ENCODE measurements at places on chromosomes 7 and 10.

GRCh38 chr7:556837-557557, 37.4 kb upstream of the PDGFA start:
- DNase-seq, result no peak

DNA sequence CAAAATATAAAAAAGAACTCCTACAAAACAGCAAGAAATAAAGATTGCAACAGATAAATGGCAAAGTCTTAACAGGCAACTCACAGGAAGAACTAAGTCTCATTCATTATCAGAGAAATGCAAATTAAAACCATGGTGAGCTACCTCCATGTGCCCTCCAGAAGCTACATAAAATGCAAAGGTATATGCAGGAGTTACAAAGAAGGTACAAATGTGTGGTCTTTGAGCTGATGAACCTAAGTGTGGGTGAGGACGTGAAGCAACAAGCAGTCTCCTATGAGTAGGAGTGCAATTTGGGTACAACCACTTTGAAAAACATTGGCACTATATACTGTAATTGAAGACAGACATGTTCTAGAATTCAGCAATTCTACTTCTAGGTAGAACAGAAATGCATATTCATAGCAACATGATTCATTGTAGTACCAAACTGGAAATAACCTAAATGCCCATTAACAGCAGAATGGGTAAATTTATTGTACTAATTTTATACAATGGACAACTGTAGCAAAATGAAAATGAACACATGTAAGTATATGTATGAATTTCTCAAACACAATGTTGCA, 61.6 kb upstream of the KCNMA1 start:
- DNase-seq, result no peak

GRCh38 chr7:135673360-135673706, 11.0 kb downstream of the STMP1 start:
- DNase-seq, result no peak

- no peak for DNase-seq
Observed at GRCh38 chr10:109417803-109418202, 505.5 kb downstream of the XPNPEP1 start.

- no peak for DNase-seq
Observed at GRCh38 chr10:29668628-29669027, 33.9 kb upstream of the SVIL start.

- no peak for DNase-seq
Observed at GRCh38 chr10:128528781-128529180, 402.6 kb upstream of the MKI67 start.

GRCh38 chr10:115624448-115624847, 531.3 kb downstream of the ATRNL1 start:
- no peak for DNase-seq

DNA sequence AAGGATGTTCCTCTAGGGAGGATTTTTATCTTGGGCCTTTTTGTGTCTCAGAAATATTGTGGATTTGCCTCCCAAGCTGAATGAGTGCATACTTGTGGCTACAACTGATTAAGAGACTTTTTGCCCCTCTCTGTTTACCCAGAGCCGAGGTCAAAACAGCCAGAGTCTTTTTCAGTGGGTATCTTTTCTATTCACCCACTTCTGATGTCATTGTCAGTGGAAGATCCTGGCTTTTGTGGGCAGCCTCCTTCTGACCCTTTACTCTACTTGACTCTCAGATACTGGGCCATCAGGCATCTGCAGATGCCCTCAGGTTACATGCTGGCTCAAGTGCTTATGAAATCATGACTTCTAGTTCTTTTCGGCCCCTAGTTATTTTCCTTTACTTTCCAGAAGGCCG, 19.6 kb upstream of the PIP4K2A start:
- no peak for DNase-seq

- DNase-seq, result no peak
Observed at GRCh38 chr7:108328174-108328651, 128.0 kb downstream of the NRCAM start.

DNA sequence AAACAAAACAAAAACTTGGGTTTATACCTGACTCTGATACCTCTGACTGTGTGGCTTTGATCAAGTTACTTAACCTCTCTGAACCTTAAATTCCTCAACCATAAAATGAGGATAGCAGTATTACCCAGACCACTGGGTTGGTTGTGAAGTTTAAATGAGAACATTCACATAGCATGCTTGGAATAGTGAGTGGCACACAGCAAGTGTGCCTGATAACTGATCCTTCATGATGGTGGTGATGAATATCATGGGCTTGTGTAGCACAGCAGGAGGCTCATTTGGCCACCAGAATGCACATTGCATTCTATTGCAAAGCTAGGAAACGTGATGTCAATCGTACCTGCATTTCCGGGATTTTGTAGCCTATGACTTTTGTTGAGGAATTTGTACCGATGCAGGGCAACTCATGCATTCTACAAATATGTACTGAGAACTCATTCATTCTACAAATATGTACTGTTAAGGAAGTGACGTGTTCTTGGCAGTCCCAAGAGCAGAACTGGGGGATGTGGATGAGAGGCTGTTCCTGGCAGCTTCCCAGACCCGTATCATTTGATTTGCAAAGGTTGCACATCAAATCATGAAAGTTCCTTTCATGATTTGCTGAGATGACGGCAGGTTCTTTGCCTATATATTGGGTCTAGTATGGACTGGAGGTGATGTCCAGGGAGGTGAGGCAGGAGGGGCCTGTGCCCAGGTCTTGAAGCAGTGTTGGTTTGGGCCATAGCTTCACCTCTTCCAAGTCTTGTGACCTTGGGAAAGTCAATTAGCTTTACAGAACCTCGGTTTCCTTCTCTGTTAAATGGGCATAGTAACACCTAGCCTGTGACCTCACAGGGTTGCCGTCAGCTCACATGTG, 94.6 kb upstream of the SMNDC1 start:
- no peak for DNase-seq

GRCh38 chr7:47992446-47992845, 13.0 kb upstream of the HUS1 start:
- DNase-seq, result no peak

- DNase-seq, result no peak
Observed at GRCh38 chr7:90111-91063, 102.0 kb upstream of the FAM20C start.

GRCh38 chr7:47262881-47263280, 319.0 kb downstream of the TNS3 start:
- no peak for DNase-seq

GRCh38 chr7:4182605-4183300, 499.3 kb upstream of the FOXK1 start:
- DNase-seq, result no peak

DNA sequence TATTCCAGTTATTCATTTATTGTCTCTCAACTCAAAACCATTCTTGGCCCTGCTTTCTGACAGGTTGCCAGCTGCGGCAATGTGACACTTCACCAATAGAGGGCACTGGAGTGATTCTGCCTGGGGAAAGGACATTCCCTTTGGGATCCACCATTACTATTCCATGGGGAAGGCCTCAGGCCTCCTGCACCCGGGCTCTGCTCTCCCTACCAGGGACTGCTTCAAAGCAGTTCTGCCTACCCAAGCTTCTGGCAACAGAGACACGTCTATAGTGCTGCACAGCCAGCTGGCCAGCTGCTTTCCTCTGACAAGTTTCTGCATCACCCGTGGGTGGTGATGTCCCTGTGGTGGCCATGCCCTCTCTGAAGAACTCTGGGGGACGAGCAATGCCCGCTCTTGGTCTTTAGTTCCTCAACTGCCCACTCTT, 163.8 kb downstream of the ELMO1 start:
- DNase-seq, result peak; percentile 14

- no peak for DNase-seq
Observed at GRCh38 chr7:130069179-130069977, 956 bp upstream of the KLHDC10 start.

- no peak for DNase-seq
Observed at GRCh38 chr7:144468990-144469732, 65.7 kb upstream of the NOBOX start.

DNA sequence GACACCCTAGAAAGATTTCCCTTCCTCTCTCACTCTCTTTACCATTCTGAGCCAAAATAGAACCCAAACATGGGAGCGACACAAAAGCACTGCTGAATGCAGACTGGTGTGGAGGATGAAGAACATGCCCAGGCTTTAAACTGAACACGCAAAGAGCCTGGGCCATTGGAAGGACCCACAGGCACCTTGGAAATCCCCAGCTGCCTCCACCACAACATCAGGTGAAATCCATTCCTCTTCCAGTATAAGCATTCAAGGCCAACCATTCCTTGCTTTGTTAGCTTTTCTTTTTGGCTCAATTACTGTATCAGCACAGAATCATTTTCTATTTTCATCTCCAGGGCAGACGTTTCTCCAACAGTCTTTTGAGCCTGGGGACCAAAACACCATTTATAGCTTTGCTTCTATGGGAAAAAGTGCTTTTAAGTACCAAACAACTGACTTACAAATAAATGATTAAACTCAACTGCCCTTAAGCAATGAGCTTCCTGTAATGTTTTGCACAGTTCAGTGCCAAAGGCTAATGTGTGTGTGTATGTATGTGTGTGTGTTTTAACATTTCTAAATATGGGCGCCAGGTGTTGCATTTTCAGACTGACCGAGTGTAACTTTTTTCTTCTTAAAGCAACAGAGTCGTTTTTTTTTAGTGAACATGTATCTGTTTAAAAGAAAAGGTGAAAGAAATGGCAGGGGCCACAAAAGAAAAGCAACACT, 16.2 kb upstream of the BLNK start:
- no peak for DNase-seq

- DNase-seq, result no peak
Observed at GRCh38 chr10:107544706-107545520, 380.4 kb upstream of the SORCS1 start.

GRCh38 chr7:79284211-79284610, 169.3 kb downstream of the MAGI2 start:
- no peak for DNase-seq

- no peak for DNase-seq
Observed at GRCh38 chr10:64444564-64444963, 923.4 kb downstream of the REEP3 start.

- DNase-seq, result no peak
Observed at GRCh38 chr10:132929953-132930548, 12.3 kb downstream of the CFAP46 start.

GRCh38 chr7:24757353-24758275, at the start of gene GSDME:
Gene GSDME (minus strand): TSS chr7:24757464. CDS start chr7:24749774, 7,690 bp downstream.
- no peak for DNase-seq

DNA sequence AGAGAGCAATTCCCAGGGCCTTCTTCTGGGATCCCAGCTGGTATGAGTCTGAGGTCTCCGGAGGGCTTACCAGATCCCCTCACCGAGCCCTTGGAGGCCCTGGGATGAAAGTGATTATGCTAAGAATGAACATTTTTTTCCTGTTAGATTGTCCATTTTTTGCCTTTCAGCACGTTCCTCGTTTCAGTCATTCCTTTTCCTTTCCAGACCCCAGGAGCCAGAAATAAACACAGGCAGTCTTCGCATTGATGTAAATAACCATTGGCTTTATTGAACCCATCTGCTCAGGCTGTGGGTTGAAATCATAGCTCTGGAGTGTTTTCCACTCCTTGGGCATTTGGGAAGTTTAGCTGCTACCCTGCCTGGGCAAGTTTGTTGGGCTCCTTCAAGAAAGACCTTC, 320.9 kb upstream of the AUTS2 start:
- no peak for DNase-seq

DNA sequence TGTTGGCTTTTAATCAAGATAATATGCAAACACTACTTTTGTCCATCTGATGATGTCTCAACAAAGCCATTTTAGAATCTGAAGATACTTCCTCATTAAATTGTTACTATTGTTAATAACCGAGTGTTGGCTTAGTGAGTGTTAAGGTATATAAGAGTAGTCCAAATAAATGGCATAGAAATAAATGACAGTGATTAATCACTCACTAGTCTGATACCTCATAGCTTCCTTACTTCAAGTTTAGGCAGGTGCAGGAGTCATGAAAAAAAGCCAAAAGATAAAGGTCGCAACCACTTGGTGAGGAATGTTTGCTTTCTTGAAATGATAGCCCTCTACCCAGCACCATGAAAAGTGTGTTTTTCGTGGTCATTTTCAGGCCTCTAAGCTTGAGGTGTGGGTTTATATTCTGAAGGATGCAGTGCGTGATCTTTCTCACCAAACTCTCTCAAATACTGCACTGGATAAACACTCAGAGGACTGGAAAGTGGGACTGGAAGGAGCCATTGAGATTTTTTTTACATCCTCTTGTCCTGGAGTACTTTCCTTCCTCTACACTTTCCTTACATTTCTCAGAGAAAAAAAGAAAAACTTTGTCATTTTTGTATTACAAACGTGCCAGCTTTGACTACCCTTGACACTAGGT, 138.1 kb downstream of the KIAA1217 start:
- DNase-seq, result no peak

- DNase-seq, result no peak
Observed at GRCh38 chr10:1538121-1538520, 199.2 kb downstream of the ADARB2 start.

DNA sequence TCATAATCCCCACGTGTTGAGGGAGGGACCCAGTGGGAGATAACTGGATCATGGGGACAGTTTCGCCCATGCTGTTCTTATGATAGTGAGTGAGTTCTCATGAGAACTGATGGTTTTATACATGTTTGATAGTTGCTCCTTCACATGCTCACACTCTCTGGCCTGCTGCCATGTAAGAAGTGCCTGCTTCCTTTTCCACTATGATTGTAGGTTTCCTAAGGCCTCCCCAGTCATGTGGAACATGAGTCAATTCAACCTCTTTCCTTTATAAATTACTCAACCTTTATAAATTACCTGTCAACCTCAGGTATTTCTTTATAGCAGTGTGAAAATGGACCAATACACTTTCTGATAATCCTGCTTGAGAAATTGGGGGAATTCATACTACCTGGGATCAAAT, 80.2 kb downstream of the ZNF37A start:
- DNase-seq, result no peak

- peak; percentile 14 for DNase-seq
Observed at GRCh38 chr10:62815381-62816075, 638 bp downstream of the EGR2 start.

DNA sequence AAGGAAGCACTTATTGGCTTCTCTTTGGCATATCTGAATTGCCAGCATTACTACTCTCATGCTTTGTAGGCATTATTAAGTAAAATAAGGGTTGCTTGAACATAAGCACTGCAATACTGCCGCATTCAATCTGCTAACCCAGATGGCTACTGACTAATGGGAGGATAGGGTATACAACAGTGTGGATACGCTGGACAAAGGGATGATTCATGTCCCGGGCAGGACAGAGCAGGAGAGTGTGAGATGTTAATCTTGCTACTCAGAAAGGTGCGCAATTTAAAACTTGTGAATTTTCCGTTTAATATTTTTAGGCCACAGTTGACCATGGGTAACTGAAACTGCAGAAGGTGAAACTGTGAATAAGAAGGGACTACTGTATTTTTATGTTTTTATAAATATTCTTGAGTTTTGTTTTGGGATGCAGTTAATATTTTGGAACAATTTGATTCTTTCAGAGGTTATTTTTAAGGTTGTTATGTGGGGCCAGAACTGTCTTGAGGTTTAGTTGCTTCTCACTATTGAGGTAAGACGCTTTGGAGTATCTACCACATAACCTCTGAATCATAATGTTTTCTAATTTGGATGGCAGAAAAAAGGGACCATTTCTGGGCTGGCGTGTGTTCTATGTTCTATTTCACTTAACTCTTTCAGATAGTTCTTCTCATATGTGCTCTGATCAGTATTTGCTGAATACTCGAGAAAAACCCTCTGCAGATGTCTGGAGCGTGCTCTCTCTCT, 75.7 kb upstream of the SYPL1 start:
- DNase-seq, result no peak
